ENCODE measurements at places on chromosomes 3 and 15.

DNA sequence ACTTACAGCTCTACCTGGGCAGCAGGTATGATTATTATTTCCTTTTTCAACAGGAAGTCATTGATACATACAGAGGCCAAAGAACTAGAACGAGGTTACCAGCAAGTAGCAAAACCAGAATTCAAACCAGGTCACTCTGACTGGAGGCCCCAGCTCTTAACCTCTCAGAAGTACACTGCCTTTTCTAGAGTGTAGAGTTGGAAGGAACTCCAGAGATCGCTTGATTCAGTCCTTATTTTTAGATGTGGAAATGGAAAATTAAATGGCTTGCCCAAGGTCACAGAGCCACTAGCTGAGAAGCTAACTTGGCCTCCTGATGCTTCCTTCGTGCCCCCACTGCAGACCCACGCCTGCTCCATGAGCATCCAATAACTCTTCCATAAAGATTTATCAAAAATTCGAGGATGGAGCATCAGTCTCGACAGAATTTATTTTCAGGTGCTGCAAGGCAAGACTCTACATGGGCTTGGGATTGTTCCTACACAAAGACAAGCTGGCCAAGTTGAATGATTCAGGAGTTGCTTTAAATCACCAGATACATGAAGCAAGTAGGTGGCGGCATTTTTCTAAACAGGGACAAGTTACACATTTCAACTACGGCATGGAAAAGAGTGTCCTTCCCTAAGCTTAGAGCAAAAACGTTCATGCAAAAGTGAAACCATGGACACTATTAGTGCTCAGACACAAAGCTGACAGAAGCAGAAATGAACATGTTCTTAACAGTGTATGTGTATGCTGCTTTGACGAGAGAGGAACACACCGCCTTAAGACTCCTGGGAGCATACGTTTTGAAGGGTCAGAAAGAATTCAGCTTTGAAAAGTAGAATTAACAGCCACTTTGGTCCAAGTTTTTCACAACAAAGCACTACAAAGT lies 235.7 kb downstream of the THRB start:
- no peak for DNase-seq

DNA sequence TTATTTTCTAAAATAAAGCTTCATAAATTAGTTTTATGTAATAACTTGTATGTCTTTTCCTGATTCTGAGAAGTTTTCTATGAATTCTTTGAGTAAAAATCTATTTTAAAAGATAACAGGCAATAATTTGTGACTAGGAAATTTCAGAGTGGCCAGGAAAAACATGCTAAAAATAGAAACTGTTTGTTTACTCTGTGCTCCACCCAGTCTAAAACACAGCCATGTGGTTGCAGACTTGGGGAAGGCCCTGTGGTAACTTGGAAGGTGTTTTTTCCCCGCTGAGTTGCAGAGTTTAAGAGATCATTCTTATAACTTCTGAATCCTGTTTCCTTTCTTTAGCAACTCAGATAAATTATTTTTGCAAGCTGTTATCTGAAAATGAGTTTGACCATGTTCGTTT lies 21.9 kb downstream of the PLCL2 start:
- peak; percentile 43 for DNase-seq

- no peak for DNase-seq
Measured at GRCh38 chr3:50316657-50317242, 5.8 kb downstream of the HYAL2 start.

GRCh38 chr3:28050120-28050519 lies 191.3 kb upstream of the CMC1 start:
- no peak for DNase-seq

GRCh38 chr3:42511201-42511600 lies 8.8 kb downstream of the VIPR1 start:
- no peak for DNase-seq

- no peak for DNase-seq
Measured at GRCh38 chr3:171806200-171807128, 3.8 kb downstream of the PLD1 start.

- no peak for DNase-seq
Measured at GRCh38 chr3:65836047-65836446, 202.7 kb downstream of the MAGI1 start.

DNA sequence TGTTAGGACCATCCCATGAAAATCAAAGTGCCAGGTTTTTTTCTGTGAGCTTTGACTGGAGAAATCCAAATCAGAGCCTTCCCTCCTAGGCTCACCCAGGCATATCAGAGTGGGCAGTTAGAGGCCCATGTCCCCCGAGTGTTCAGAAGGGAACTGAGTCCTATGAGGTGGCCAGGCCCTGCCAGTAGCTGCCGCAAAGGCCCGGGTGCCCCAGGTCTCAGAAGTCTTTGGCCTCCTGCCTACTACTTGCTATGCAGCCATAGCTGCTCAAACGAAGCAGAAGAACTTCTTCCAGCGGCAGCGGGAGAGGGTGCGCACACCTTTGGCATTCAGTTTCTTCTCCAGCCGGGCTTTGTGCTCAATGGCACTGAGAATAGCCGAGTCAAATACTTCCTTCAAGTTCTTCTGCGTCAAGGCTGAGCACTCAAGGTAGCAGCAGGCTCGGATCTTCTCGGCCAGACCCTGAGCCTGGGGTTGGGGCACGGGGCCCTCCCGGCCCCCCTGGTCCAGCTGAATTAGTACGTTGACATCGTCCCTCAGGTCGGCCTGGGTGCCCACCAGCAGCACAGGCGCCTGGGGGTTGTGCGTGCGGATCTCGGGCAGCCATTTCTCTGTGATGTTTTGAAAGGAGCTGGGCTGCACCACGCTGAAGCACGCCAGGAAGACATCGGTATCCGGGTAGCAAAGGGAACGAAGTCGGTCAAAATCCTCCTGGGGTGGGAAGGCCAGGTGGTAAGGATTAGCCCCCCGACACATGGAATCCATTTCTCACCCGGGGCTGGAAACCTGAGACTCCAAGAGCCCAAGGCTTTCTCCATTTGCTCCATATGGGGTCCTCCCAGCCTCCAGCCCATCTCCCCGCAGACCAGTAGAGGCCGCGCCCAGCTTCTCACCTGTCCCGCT lies 992 bp downstream of the RHOV start:
- no peak for DNase-seq

- no peak for DNase-seq
Measured at GRCh38 chr3:62815981-62816380, 59.2 kb downstream of the CADPS start.

GRCh38 chr3:59249004-59249403 lies 199.2 kb upstream of the CFAP20DC start:
- no peak for DNase-seq

DNA sequence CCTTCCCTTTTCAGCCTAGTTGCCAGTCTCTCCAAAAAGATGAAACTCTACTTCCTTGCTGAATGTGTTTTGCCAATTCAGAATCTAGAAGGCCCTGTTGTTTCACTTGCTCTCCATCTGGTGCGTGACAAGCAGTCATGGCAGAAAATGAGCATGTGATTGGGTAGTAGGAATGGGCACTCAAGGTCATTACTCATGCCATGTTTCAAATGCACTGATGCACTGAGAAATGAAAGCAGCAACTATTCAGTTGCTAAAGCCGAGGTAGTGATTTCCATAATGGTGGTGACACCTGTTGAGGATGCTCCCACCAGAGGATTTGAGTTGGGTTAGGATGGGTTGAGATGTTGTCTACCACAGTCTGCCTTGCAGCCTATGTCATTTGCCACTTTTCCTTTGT lies 12.7 kb downstream of the ZBTB38 start:
- no peak for DNase-seq

GRCh38 chr15:93070551-93071296 lies 18.3 kb downstream of the RGMA start:
- no peak for DNase-seq

- peak; percentile 36 for DNase-seq
Measured at GRCh38 chr15:43168192-43169107, 16.8 kb upstream of the CCNDBP1 start.

- DNase-seq, result no peak
Measured at GRCh38 chr3:53161820-53162671, 1.0 kb downstream of the PRKCD start.

GRCh38 chr15:76440441-76440840 lies 103.9 kb downstream of the ISL2 start:
- no peak for DNase-seq

DNA sequence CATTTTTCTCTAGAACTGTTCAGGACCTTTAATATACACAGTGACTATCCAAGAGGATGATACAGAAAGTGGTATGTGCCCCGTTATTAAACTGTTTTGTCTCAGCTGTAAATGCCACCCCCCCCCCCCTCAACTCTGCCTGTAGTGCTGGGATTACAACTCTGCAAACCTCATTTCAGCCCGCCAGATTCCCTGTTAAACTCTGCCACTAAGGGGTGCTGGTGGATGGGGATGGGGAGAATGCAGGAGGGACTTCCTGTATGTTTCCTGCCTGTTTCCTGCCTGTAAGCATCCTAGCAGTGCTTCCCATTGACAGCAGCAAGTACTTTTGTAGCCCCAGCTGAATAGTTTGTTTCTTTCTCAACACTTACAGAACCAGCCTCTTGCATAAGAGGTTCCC lies 301.7 kb upstream of the RORA start:
- no peak for DNase-seq

GRCh38 chr3:123712077-123712860 lies 127.4 kb upstream of the HACD2 start:
- DNase-seq, result no peak

GRCh38 chr15:23472678-23473077 lies 25.6 kb upstream of the GOLGA6L2 start:
- no peak for DNase-seq

DNA sequence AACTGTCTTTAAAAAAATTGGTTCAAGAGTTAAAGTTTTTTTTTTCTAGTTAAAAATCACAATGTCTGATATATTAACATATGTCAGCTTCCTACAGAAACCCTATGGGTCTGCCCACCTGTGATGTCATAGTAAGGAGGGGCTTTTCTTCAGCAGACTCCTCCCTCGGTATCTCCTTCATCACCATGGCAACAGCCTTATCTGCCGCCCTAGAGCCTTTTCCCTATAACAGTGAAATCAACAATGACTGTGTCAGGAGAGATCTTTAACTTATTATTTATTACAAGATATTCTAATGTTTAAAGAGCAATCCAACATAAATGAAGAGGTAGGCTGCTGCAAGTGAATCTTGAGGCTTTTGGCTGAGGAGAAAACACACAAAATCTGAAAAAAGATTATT lies 138.7 kb downstream of the PEX5L start:
- no peak for DNase-seq

DNA sequence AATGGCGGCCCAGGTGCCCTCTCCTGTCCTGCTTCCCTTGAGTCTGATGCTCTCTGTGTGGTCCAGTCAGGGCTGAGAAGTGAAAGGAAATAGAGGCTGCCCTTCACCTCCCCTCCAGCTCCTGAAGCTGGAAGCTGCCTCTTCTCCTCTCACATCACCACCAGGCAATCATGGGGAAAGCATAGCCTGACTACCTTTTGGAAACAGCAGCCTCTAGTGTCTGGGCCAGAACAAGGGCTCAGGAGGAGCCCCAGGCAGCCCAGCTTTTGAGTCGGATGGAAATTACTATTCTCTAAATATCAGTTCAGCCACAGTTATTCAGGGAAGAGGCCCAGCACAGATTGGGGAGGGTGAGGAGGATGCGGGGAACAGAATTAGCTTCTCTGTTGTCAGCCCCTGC lies 43.3 kb upstream of the CCDC174 start:
- no peak for DNase-seq

DNA sequence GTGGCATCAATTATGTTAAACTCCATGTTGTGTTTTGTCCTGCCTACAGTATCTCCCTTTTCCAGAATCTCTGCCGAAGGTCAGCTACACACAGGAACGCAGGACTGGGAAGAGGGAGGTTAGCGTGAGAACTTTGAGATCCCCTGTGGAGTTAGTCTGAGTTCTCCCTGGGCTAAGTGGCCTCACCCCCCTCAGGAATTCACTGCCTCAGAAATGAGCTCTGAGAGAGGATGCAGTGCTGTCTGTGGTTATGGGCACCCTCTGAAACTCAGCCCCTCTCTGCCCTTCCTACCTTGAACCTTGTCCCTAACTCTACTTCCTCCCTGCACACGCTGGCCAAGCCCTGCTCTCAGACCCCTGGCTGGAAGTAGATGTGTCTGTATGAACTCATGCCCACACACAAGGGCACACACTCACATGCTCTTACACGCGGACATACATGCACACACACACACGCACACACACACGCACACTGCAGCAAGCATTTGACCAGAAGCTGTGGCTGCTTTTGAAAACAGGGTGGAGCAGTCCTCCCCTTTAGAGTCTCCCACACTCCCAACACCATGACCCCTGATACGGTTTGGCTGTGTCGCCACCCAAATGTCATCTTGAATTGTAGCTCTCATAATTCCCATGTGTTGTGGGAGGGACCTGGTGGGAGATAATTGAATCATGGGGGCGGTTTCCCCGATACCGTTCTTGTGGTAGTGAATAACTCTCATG lies 5.3 kb upstream of the VIPR1 start:
- no peak for DNase-seq

DNA sequence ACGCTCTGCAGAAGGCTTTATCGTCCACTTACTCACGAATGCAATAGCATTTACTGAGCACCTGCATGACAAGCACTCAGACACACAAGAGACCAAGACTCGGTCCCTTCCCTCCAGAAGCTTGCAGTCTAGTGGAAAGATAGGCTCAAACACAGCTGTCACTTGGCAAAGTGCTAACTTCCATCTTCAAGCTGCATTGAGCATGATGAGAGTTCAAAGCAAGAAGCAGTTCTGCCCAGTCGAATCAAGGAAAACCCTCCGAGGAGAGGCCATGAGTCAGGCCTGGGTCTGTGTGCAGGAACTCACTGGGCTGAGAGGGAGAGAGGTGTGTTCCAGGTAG lies 51.5 kb downstream of the C3orf20 start:
- no peak for DNase-seq

DNA sequence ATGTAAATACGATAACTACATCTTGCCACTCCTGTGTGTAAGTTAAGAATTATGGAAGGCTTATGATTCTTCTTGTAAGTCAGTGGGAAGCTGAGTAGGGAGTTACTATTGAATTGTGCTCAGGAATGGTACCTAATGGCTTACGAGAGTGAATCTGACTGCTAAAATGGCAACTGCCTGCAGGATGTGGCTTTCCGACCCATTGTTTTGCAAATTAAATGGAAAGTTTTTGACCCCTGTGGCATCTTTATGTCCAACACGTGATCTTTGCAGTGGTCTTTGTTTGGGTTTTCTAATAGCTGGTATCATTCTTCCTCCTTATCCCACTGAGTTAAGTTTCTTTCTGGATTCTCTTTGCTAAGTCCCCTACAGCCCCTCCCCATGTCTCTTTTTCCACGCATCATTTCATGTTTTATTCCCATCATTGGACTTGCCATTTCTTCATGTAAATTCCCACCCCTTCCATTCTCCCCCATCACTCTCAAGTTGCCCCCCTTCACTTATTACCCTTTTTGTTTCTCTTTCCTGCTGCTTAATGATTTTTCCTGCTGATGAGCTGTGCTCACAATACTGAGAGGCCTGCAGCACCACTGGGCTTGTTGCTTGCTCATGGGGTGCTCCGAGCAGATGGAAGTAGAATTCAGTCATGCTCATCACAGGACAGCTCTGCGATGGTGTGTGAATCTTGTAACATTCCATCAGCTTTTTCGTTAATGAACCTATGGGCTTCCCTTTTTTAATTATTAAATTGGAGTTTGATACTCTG lies 428.2 kb upstream of the IL12A start:
- no peak for DNase-seq

DNA sequence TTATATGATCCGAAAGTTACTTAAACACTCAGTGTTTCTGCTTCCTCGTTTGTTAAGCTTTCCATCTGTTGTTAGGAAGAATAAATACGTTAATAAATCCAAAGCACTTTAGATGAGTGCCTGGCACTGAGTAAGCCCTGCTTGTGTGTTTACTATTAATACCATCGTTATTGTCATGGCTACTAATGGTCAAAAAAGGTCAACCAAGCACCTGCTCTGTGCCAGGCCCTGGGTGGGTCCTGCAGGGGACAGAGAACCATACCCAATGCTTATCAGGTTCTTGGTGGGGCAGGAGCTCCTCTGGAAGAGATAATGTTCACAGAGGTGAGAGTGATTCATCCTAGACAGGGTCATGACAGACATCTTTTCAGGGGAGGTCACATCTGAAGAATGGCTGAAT lies 39.9 kb downstream of the GALNT15 start:
- DNase-seq, result no peak
